CD4-positive, alpha-beta T cell treated with Interleukin-15 for 1 hour (primary cell): ENCODE measurements at places on chromosomes 3 and 15.
A peak's percentile ranks its signal among the peaks of the same experiment; 100 is the strongest.

- no peak for DNase-seq
Measured at GRCh38 chr3:112409041-112409440, 76.1 kb downstream of the CD200 start.

DNA sequence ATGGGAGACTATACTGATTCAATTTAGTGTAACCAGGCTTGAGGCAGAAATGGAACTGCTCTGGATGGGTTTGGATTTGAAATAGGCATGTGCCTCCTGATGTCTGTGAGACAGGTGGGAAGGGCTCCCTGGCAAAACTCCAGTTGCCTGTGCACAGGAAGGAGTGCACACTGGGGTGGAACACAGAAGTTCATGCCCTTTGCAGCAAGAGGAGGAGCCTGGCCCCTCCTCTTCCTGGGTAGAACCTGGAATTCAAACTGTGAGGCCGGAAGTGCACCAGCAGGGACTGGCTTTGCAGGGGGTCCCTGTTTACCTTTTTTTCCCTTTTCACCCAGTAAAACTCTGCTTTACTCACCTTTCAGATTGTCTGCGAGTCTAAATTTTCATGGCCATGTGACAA, 99.9 kb downstream of the GMPS start:
- no peak for DNase-seq

DNA sequence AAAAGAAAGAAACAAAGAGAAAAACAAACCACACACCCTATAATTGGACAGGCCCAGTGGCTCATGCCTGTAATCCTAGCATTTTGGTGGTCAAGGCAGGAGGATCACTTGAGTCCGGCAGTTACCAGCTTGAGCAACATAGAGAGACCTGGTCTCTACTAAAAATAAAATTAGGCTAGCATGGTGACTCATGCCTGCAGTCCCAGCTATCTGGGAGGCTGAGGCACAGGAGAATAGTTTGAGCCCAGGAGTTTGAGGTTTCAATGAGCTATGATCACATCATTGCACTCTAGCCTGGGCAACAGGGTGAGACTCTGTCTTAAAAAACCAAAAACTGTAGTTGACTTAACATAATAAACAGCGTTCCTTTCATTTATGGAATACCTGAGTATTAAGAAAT, 72.3 kb upstream of the ST3GAL6 start:
- DNase-seq: no peak

DNA sequence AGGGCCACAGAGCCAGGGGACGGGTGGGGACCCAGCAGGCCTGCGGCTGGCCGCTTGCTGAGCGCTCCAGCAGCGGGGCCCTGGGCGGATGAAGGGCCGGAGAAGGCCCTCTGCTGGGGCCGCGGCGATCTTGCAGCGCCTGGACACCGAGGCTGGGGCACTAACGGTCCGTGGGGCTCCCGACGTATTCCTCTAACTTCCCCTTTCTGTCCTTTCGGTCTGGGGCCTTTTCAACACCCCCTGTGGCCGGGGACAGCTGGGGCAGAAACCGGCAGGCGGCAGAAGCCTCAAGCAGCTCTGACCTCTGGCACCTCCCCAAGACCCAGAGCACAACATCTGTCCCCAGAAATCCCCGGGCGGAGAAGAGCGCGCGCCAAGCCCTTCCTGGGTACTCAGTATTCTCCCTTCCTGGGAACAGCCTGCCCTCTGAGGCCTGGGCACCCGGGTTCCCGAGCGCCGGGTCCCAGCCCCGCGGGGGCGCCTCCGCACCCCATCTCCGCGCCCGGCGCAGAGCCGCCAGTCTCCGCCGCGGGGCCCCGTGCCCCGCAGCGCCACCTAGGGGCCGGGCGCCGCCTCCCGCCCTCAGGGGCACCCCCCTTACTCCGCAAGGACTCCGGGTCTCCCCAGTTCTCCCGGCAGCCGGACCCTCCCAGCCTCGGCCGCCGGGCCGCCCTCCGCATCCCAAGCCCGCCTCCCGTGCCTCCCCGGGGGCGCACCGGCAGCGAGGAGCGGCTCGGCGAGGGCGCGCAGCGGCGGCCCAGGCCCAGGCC, 582 bp upstream of the SLCO3A1 start:
- DNase-seq: peak; percentile 83

DNA sequence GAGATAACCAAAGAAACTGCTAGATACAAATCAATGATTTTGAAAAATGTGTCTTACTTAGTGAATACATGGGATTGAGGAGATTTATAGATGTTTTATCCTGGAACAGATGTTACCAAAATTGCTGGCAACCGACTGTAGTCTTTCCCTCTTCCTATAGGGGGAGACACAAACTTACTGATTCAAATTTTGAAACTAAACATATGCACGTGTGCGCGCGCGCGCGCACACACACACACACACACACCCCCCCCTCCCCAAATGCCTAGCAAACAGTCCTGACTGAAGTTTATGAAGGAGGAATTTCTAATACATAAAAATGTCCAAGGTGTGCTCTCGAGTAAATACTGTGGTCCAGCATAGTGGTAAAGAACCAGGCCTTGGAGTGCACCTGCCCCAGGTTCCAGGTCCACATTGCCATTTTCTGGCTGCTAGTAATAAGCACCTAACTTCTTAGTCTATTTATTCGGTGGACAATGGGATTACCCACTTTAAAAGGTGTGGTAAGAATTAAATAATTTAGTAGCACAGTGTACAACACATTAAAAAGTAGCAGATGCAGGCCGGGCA, 18.5 kb upstream of the C3orf62 start:
- peak; percentile 21 for DNase-seq

DNA sequence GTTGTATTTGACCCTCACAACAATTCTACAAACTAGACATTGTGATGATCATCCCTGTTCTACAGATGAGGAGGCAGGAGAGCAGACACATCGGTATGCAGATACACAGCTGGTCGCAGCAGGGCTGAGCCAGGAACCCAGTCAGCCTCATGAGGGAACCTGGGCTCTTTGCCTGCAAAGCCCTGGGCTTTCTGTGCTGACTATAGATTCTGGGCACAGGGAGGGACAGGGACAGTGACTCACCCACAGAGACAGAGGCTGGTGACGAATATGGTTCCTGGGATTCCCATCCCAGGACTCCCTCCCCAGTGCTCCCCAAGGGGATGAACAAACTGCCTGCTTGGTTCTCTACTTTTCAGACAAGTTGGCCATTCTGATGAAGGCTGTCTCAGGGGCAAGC, 3.8 kb upstream of the CAMP start:
- DNase-seq: no peak

GRCh38 chr15:31567861-31568260, 241.2 kb downstream of the KLF13 start:
- DNase-seq: no peak

DNA sequence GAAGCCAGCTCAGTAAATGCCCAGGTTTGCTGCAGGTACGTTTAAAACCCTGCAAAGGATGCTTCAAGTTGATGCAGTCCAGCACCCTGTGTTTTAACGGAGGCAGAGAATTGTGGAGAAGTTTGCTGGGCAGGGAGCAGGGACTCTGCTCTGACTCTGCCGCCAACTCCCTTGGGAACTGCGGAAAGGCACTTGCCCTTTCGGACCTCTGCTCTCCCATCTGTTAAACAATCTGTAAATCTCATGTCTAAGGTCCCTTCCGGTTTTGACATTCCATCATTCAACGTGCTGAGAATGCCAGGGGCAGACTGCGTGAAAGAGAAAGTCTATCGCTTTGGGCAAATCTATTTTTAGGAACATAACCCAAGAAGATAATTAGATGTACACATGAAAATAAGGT, 184.5 kb downstream of the OPA1 start:
- DNase-seq: no peak

- no peak for DNase-seq
Measured at GRCh38 chr3:78900426-78900825, 867.4 kb downstream of the ROBO1 start.

GRCh38 chr3:194503081-194503531, 16.3 kb upstream of the ATP13A3 start:
- DNase-seq: no peak

- DNase-seq: no peak
Measured at GRCh38 chr3:121948641-121949040, 54.4 kb downstream of the SLC15A2 start.

- no peak for DNase-seq
Measured at GRCh38 chr3:190772831-190773230, 89.7 kb downstream of the GMNC start.

DNA sequence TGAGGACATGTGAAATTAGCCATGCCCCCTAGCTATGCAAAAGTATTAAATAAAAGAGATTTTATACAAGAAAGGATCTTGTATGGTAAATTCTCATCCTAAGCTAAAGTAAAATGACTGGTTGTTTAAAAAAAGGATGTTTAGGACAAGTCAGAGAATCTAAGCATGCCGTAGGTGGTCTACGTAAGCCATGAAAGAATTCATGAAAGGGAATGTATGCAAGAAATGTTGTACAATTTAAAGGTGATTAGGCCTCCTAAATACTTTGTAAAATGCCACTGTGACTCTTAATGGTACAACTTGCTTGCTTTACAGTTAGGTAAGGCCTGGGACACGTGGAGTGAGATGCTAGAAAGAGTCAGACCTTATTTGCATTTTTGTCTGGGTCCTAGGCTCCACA, 209.0 kb downstream of the EFHB start:
- DNase-seq: no peak

DNA sequence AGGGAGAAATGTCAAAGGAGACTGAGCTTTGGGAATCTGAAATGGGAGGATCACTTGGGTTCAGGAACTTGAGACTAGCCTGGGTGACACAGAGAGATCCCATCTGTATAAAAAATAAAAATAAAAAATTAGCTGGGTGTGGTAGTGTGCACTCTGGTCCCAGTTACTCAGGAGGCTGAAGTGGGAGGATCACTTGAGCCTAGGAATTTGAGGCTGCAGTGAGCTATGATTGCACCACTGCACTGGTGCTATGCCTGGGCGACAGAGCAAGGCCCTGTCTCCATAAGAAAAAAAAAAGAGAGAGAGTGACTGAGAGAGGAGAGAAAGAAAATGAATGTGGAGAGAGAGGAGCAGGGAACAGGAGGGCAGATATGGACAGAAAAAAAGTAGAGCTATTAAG, 72.8 kb downstream of the SENP2 start:
- no peak for DNase-seq

DNA sequence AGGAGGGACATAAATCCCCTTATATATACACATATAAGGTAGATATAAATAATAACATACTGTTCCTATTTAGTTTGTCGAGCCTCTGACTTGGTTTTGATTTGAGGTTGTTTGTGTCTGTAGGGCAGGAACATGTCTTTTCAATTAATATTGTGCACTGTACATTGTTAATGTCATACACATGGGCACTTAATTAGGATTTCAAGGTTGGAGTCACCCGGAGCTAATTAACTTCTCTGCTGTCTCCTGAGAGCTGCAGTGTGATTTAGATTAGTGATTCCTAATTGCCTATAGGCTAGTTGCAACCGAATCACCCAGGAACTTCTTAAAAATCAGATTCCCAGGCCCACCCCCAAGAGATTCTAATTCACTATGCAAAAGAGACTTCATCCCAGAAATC, 50.4 kb upstream of the FILIP1L start:
- DNase-seq: no peak

GRCh38 chr3:180322829-180323228, 279.1 kb upstream of the TTC14 start:
- no peak for DNase-seq

- DNase-seq: no peak
Measured at GRCh38 chr3:45244356-45244755, 18.3 kb upstream of the TMEM158 start.

- no peak for DNase-seq
Measured at GRCh38 chr15:95930659-95931375, 399.7 kb upstream of the NR2F2 start.

- peak; percentile 49 for DNase-seq
Measured at GRCh38 chr15:70466895-70467529, 296.3 kb downstream of the UACA start.

DNA sequence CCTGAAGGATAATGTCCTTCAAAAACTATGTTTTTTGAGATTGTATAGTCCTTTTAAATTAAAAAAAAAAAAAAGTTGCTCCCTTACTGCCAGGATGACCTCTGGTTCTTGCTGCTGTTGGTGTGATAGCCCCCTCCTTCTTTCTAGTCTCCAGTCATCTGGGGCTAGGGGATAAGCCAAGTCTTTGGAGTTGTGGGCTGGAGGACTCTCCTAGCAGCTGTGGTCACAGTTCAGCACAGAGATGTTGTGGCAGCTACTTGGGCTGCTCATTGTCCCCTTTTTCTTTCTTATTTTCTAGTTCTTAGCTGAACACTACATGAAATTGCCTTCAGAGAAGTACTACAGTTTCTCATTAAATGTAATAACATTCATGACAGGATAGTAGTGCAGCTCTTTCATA, 39.2 kb upstream of the APH1B start:
- no peak for DNase-seq

GRCh38 chr15:99365242-99365641, 114.0 kb downstream of the LRRC28 start:
- no peak for DNase-seq

DNA sequence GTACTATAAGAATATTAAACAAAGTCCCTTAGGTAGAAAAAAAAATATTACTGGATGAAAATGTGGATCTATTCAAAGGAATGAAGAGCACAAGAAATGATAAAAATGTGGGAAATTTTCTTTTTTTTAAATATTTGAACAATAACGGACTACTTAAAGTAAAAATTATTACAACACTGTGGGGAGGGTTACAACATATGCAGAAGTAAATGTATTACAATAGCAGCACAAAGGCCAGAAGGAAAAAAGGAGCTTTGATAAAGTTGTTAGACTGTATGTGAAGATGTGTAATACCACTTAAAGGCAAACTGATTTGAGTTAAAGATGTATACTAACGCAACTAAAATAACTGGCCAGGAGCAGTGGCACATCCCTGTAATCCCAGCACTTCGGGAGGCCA, 427.1 kb downstream of the SHQ1 start:
- DNase-seq: no peak

DNA sequence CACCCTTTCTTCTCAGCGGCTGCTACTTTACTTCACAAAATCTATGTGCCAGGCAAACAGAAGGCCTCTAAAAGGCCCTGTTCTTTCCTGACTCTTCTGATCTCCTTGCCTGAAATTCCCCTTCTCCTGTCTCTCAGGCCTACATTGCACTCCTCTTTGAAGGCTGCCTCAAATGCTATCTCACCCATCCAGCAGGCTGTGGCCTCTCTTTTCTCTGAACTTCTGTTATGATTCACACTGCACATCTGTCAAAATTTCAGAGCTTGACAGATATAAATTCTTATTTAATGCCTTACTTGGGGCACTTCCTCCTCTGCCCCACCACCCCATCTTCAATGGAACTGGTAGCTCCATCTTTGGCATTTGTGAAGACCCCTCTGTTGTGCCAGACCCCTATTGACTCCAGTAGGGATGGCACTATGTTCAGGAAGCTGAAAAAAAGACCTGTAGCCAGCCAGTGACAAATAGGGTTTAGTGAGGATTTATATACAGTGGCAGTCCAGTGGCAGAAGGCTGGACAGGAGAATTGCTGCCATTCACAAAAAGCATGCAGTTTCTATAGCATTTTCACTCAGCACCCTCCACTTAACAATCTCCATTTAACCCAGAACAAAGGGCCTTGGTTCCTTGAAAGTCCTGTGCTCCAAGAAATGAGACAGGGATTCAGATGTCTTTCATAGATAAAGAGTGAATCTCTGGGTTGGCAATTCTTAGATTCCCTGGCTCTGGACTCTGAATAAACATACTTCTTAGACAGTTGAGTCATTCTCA, 415.8 kb upstream of the GRM7 start:
- DNase-seq: no peak
